ENCODE measurements at places on chromosomes 16 and 17.

- no peak for DNase-seq
Measured at GRCh38 chr16:68031951-68032350, 8.9 kb downstream of the DUS2 start.

DNA sequence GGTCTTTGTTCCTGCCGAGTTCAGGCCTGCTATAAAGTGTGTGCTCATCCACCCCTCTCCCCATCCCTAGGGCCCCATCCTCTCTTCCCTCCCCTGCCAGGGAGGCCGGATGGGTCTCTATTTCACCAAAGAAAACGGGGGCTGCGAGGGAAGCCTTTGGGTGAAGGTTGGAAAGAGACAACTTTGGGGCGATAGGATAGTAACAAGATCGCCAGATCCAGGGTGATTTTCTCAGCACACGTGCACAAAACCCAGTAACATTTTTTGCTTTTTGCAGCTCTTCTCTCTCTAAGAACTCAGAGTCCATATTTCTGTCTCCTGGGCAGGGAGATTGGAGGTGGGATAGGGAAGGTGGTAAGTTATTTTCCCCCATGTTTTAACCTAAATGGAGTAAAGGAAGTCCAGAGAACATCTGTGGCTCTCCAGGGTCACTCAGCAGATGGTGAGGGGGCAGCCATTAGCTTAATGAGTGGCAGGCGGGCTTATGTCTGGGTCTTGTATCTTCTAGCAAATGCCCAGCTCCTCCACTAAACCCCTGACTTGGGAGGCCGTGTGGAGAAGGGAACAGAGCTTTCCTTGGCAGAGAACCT is 6.9 kb downstream of the CCR7 start:
- DNase-seq, result no peak

- DNase-seq, result no peak
Measured at GRCh38 chr17:3647769-3648555, 11.4 kb downstream of the CTNS start.

GRCh38 chr16:83197450-83197849 is 570.7 kb downstream of the CDH13 start:
- no peak for DNase-seq

GRCh38 chr16:14434860-14435259 is 195.2 kb downstream of the PARN start:
- DNase-seq, result no peak

- DNase-seq, result no peak
Measured at GRCh38 chr16:88772871-88773811, 11.9 kb downstream of the PIEZO1 start.

DNA sequence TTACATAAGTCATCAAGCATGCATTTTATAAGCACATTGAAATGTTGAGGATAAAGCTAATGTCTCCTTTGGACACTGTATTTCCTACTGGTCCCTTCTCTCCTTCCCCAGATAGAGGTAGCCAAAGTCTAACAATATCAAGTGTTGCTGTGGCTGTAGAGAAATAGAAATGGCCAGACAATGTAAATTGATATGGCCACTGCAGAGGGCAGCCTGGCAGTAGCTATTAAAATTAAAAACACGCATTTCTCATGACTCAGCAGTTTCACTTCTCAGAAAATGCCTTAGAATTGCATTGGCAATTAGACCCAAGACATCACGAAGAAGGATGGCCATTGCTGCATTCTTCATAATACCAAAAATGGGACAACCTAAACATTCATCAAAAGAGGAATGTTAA is 46.8 kb upstream of the MRTFB start:
- no peak for DNase-seq

- no peak for DNase-seq
Measured at GRCh38 chr16:66274335-66275110, 92.0 kb upstream of the CDH5 start.

- DNase-seq, result no peak
Measured at GRCh38 chr17:42058063-42058462, 7.7 kb upstream of the C17orf113 start.

GRCh38 chr17:55340176-55340575 is 75.4 kb downstream of the HLF start:
- DNase-seq, result no peak

DNA sequence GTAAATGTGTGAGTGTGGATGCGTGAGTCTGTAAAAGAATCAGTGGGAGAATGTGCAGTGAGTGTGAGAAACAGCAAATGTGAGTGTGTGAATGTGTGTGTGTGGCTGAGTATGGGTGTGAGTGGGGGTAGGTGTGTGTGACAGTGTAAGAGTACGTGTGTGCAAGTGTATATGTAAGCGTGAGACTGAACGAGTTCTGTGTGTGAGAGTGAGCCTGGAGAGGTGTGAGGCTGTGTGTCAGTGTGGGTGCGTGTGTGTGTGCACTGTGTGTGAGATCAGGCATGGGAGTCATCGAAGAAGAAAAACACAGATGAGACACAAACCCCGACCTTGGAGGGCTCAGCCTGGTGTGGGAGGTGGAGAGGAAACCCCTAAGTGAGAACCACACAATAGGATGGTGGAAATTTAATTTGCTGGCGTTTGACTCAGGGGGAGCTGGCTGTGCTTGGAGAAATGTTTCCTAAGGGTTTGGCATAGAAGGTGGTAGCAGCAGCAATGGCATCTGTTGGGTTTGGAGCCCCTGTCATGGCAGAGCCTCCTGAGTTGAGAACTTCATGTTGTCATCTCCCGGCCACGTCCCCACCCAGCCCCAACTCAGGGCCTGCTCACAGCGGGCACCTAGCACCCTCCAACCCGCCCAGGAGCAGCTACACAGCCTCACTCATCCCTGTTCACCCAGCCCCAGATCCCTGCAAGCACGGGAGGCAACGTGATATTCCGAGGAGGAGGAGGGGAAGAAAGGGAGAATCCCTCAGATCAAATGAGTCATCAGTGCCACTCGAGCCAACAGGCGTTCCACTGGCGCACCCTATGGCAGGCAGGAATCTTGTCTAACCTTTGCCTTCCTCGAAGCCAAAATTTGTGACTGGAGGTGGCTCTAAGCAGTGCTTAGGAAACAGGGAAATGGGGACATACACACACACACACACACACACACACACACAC is 14.3 kb upstream of the NUBP1 start:
- DNase-seq, result no peak

DNA sequence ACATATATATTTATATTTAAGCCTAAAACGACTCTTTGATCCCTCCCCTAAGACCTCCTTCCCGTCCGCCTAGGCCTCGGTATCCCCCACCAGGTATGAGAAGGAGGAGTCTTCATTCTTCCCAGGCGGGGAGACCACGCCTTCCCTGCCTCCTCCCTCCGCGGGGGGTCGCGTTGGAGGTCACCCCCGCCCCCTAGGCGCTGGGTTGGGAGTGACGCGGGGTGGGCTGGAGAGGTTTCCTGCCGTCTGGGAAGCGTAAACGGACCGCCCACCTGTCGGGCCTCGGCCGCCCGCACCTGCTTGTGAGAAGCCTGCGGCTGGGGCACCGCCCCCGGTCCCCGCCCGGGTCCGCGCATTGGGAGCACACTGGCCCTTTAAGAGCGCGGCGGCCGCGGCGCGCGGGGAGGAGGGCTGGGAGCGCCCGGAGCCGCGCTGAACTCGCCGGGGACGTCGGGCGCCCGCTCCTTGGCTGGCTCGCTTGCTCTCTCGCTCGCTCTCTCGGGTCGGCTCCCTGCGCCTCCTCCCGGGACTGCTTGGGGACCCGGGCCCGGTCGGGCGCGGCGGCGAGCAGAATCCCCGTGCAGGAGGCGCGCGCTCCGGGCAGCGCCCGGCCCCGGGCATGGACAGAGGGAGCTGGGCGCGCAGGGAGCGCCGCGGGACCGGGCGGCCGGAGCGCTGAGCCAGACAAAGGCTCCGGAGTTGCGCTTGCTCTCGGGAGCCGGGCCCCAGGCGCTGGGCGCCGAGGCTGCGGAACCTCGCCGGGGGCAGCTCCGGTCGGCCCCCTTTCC is at the start of gene MMP15:
TSS of gene MMP15 (plus strand) at position 404 of the 788 bp plus-strand sequence. CDS start 597 bp downstream, outside the sequence.
- DNase-seq, result peak; percentile 22

DNA sequence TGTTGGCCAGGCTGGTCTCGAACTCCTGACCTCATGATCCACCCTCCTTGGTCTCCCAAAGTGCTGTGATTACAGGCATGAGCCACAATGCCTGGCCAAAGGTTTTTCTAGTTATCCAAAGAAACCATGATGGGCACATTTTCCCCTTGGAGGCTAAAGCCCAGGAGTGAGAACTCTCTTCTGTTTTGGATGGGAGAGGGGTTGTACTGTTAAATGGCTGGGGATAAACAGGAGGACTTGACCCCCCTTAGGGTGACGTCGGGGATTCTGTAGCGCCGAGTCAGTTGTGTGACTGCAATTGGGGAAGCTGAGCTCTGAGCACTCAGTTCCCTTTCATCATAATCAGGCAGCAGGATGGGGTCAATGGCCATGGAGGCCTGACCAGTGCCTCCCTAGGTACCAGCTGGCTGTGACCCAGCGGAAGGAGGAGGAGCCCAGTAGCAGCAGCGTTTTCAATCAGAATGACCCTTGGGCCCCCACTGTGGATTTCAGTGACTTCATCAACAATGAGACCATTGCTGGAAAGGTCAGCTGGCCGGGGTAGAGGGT is 4.1 kb downstream of the AOC3 start:
- no peak for DNase-seq

DNA sequence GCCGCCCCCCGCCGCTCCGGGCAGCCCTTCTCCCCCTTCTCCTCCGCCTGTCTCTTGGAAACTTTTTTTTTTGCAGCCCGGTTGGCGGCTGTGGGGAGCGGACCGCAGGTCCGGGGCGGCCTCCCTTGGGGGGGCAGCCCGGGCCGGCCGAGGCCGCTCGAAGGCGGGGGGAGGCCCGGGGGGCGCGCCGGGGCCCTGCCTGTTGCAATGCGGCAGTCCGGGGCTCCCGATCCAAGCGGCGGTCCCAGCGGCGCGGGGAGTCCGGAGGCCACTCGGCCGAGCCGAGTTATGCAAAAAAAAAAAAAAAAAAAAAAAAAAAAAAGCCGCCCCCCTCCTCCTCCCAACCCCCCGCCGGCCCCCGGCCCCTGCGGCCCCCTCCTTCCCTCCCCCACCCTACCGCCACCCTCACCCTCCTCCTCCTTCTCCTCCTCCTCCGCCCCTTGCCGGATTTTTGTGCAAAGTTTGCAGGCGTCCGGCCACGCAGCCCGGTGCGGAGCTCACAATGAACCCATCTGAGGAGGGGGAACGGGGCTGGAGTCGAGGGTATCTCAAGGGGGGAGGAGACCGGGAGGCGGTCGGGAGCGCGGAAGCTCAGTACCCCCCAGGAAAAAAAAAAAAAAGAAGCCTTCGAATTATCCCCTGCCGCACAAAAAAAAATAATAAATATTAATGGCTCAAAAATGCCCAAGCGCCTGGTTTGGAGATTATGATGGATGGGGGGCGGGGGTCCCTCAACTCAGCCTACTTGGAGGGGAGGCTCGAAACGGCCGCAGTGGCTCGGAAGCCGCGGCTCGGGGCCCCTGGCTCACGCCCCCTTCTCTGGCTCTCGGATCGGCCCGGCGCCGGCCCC is at the start of gene ZNF423:
TSS of gene ZNF423 (minus strand) at position 291 of the 850 bp plus-strand sequence. CDS start 338 bp downstream, outside the sequence.
- no peak for DNase-seq

- DNase-seq, result peak; percentile 42
Measured at GRCh38 chr16:117379-118365, 20.8 kb downstream of the NPRL3 start.

GRCh38 chr16:1487395-1488053 is 1.2 kb downstream of the PTX4 start:
- no peak for DNase-seq

DNA sequence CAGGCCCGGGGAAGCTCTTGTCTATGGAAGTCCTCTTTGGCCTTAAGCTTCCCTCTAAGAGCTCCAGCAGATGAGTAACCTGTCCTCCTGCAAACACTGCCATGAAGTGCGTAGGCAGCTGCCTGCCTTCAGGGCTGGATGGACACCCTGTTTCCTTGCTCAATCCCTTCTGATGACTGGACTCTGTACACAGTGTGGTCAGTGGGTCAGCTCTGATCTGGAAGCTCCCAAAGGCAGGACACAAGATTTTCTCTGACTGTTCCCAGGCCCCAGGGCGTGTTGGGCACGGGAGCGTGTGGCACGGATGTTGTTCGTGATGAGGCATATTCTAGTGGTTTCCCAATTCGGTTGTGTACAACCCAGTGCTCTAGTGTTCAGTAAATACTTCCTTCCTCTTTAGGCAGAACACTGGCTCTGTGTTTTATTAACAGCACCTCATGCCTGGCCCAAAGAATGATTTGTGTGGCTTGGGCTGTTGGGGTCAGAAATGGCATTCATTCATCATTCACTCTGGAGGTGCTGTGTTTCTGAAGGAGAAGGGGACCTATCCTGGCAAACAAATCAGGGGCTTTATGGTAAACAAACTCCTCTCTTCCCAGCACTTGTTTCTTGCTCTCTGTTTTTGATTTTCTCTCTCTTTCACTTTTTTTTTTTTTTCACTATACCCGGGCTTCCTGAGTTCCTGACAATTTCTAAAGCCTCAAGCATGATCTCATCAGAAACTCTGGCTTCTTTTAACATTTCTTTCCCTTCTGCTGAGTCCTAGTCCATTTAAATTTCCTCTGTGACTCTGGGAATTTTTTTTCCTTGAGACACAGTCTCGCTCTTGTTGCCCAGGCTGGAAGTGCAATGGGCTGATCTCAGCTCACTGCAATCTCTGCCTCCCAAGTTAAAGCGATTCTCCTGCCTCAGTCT is 12.0 kb upstream of the RNF157 start:
- no peak for DNase-seq

- DNase-seq, result no peak
Measured at GRCh38 chr17:56316604-56317003, 163.3 kb downstream of the ANKFN1 start.

DNA sequence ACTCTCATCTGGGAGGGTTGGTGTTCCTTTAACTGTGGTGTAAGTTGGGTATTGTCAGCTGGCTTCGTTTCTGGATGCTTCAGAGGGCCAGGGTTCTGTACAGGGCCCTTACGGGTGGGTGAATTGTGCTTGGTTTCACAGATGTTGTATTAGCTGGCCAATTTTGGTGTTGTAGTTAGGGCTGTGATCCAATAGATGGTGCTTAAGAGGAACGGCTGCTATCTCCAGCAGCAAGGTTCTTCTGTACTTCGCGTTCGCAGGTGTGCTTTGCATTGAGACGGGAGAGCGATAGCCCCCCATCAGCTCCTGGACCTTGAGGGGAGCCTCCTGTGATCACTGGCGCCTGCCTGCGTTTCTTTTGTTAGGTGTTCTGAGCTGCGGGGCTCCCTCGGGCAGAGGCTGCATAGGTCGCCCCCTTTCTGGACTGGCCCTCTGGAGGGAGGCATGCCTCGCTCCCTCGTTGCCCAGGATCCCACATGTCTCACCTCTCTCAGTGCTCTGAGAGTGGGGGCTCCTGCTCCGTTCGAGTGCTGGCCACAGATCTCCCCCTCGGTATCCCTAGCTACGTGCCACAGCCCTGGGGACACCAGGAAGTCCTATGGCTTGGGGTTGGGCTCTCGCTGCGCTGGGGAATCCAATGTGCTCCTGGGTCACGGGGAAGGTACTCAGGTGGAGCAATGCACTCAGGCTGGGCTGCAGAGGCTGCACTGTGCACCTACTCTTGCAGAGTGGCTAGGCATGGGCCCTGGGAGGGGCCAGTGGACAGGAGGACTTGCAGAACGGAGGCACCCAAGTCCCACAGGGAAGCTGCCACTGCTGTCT is 837 bp upstream of the PRDM7 start:
- DNase-seq, result no peak

GRCh38 chr16:23398987-23399805 is 53.8 kb downstream of the COG7 start:
- DNase-seq, result no peak

DNA sequence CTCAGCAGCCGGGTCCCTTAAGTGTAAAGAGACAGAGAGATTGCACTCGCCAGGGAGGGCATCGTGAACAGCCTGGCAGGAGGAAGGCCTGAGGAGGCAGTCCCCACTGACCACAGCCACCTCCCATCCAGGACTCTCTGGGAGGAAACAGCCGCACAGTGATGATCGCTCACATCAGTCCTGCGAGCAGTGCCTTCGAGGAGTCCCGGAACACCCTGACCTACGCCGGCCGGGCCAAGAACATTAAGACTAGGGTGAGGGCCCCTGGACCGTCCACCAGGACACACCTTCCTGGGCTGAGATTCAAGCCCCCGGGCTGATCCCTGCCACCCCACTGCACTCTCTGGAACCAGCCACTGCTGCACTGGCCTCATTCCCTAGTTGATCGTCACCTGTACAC is 14.0 kb downstream of the BTBD17 start:
- no peak for DNase-seq

All from stimulated activated CD8-positive, alpha-beta memory T cell treated with anti-CD3 and anti-CD28 coated beads, Interleukin-2, amount 100 ng/mL, for 1 hour (primary cell).